ENCODE measurements at places on chromosomes 16 and 17.

GRCh38 chr16:14164916-14165662 is 94.0 kb downstream of the MRTFB start:
- no peak for DNase-seq

GRCh38 chr17:51598824-51599223 is 338.5 kb downstream of the UTP18 start:
- no peak for DNase-seq

DNA sequence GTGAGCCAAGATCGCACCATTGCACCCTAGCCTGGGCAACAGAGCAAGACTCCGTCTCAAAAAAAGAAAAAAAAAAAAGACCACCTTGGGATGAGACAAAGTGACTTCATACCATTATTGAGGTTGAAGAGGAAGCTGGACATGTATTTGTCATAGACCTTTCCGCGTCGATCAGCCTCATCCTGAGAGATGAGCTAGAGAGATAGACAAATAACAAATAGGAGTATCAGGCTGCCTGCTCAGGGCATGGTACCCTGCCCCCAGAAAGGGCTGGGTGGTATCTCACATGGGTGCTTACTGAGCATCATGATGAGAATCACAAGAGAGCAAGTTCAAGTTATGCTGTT is 22.1 kb downstream of the CNTNAP1 start:
- no peak for DNase-seq

GRCh38 chr16:82580298-82580890 is 46.4 kb upstream of the CDH13 start:
- DNase-seq = no peak

DNA sequence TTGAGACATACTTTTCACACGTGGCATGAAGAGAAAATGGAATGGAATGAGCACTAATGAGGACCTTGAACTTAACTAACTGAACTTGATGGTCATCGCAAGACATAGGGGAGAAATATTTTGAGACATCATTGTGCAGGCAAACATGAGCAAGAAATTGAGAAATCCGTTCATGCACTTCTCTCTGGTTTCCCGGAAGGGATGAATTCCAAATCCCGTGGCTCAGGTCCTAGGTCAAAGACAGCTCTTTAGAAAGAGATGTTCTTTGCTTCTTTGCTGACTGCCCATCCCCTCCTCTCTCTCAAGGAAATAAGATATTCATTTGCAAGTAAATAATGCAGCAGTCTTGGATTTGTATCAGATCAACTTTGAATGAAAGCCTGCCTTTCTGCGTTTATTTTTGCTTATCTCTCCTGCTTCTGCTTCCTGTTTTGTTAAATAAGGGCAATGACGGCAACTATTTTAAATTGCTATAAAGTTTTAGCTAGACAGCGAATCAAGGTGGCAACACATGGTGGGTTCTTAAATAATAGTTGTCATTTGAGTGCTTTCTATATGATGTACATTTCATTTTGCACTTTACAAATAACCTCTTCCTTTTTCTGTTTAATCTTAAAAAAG is 657.8 kb downstream of the MAF start:
- no peak for DNase-seq

DNA sequence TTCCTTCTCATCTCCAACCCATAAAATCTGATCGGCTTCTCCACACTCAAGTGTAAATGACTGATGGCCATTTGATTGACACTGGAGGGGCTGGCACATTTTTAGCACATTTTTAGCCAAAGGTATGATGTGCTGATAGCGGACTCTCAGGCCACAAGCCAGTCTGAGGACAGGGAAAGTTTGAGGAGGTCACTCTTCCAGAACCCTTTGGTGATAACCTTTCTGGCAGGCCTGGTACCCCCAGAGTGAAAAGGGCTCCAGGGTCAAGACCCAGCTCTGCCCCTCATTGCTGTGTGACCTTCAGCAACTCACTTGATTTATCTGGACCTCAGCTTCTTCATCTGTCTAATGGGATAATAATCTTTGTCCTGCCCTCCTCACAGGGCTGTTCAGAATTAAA is 1.7 kb upstream of the NLRC5 start:
- DNase-seq = no peak

DNA sequence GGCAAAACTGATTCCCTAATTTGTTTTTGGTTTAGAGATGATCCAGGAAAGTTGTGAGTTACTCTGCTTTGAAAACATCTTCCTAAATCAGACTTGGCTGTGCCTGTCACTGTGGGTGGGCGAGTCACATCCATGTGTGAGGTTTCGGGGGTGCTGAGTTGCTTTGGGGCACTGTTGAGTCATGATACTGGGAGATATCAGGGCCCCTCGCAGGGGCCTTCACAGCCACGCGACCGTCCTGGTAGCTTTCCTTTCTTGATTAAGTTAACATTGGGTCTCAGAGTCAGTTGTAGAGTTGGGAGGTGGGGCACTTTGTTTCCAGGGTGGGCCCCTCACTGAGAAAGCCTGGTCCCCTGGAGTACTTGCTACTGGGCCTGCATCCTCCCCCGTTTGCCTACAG is 58.3 kb upstream of the LGALS9 start:
- DNase-seq = no peak

- no peak for DNase-seq
Observed at GRCh38 chr16:12231666-12232065, 255.1 kb downstream of the SNX29 start.

DNA sequence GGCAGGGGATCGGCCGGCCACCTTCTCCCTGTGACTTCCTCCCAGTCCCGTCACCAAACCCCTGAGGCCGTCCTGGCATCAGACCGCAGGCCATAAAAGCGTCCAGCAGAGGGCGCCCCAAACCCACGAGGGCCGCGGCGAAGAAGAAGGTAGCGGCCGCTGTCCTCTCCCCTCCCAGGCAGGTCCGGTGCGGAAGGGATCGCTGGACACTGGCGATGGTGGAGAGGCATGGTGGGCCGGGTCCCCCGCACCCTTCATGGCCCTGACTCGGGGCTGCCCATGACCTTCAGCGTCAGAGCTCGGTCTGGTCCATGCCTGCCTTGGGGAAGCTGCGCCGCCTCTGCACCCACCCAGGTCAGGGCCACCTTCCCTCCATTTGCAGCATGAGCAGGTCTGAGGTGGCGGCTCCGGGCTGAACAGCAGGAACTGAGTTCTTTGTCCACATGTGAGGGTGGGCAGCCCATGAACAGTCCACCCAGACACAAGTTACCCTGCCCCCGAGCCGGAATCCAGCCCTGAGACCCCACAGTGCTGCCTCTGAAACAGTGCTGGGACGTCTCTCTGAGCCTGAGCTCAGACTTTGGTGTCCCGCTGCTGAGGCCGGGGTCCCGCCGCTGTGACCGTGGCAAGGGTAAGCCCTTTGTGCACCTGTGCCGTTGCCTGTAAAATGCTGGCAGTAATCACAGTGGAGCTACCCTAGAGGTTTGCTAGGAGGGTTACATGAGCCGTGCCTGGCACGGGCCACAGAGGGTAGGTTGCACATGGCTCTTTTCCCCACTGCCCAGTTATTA is 40.8 kb upstream of the CMIP start:
- peak; percentile 88 for DNase-seq

DNA sequence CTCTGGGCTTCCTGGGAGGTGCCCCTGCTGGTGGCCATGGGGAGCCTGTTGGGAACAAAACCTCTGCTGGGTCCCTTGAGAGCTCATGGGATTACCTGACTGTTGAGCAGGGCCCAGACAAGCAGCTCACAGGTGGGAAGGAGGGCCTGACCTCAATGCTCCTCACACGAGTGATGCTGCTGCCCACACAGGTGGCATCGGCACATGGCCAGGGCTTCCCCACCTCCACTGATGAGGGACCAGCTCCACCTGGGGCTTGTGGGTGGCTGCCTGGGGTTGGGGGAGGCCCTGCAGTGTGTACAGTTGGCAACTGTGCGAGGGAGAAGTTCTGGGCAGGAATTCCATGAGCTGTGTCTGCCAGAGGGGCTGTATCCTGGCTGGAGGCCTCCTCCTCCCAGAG is 87.8 kb upstream of the NLRP1 start:
- no peak for DNase-seq

DNA sequence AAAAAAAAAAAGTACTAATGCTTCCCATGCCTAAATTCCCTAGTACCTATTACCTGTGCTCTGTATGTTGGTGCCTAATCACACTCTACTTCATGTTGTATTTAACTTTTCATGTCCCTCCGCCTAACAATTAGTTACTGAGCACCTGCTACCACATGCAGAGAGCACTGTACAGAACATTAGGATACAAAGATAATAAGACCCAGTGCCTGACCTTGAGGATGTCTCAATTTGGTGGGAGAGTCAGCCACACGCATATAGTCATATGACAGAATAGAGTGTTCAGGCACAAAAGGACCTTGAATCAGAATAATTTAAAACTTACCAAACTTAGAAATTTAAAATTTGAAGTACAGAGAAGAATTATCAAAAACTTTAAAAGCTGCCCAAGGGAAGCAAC is 42.1 kb downstream of the USP31 start:
- DNase-seq = no peak

DNA sequence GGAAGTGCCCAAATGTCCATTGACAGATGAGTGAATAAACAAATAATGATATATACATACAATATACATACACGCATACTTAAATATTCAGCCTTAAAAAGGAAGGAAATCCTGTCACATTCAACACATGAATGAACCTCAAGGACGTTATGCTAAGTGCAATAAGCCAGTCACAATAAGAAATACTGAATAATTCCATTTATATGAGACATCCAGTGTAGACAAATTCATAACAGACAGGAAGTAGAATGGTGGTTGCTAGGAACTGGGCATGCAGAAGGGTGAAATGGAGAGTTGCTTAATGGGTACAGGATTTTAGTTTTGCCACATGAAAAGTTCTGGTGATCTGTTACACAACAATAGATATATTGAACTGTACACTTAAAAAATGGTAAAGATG is 8.8 kb upstream of the ITGB4 start:
- no peak for DNase-seq

Data from natural killer cell (primary cell).